Spleen (tissue), 13 donors: ENCODE measurements at places on chromosomes 12 and 14. TPM values are rescaled to one million over a fixed set of nuclear protein-coding genes. Genes with fewer than 3 reads are reported as not detected.

GRCh38 chr12:32120419-32120818 lies 13.8 kb downstream of the BICD1 start:
- no peak for DNase-seq

The NFKBIA gene
- 482 TPM for total RNA-seq

The SELPLG gene
- total RNA-seq, result 68.4 TPM

GRCh38 chr14:67999705-68000384 lies 180.3 kb downstream of the RAD51B start:
- DNase-seq, result no peak

The LIN7A gene
- total RNA-seq, result 12.0 TPM

DNA sequence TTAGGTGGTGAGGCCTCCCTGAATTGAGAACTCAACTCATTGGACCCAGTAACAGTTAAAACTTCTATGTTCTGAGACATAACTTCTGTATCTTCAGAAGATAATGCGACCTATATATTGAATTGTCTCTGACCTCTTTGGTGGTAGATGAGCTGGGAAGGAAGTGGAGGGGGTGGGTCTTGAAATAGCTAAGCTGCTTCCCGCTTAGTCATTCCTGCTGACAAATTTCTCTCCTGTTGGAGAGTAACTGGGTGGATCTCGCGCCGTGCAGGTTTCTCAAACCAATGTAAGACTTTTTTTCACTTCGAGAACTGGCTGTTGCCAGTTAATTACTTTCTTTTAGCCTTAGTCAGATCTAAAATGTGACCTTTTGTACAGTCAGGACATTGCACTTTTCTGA lies 100.8 kb downstream of the PPHLN1 start:
- no peak for DNase-seq

The REP15 gene
- total RNA-seq, result 4.2 TPM

DNA sequence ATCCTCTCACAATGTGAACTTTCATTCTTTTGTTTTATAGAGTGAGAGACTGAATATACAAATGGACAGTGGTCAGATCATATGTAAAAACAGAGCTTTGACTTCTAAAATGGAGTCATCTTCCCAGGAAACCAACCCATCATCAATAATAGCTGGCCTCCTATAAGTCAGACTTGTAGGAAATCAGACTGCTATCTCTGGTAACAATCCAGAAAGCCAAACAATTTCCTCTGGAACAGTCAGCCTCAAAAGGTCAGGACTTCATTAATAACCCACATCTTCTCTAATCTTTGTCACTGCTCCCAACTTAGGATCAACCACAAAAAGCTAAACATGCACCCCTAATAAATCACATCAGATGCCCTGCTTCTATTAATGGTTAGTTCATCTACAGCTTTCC lies 227.9 kb upstream of the G2E3 start:
- DNase-seq, result no peak

GRCh38 chr12:91974541-91975085 lies 171.0 kb downstream of the BTG1 start:
- no peak for DNase-seq

DNA sequence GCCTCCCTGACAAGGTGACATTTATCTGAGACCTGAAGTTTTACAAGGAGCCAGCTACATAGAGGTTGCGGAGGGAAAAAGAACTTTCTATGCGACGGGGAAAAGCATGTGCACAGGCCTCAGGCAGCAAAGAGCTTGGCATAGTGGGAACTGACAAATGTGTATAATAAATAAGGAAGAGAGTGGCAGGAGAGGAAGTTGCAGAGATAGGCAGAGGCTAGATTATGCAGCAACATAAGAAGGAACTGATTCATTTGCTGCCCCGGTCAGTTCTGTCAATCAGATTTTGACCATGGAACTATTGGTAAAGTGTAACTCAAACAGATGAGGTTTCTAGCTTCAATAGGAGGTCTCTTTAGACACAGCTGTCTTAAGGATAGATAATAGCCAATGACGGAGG lies 33.7 kb upstream of the RIC8B start:
- no peak for DNase-seq

DNA sequence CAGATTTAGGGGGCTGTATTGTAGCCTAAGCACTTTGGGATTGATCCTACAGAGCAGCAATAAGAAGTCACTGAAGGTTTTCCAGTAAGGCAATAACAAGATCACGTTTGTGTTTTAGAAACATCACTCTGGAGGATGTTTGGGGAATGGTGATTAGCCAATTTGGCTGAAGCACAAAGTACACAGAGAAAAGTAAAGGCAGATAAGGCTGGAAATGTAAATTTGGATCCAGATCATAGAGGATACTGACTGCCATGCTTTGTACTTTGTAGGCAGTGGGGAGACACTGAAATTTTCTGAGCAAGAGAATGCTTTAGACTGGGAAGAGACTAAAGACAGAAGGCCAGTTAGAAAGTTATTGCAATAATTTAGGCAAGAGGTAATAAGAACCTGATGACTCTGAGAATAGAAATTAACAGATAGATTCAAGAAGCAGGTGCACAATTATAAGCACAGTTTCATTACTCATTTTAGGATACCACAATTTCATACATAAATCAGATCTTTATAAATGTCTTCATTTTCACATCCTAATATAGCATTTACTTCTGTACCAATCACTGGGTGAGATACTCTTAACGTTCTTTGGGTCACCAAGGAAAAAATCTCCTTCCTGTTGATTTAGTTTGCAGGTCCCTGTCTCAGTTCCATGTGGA lies 314.5 kb upstream of the GARIN6 start:
- no peak for DNase-seq

DNA sequence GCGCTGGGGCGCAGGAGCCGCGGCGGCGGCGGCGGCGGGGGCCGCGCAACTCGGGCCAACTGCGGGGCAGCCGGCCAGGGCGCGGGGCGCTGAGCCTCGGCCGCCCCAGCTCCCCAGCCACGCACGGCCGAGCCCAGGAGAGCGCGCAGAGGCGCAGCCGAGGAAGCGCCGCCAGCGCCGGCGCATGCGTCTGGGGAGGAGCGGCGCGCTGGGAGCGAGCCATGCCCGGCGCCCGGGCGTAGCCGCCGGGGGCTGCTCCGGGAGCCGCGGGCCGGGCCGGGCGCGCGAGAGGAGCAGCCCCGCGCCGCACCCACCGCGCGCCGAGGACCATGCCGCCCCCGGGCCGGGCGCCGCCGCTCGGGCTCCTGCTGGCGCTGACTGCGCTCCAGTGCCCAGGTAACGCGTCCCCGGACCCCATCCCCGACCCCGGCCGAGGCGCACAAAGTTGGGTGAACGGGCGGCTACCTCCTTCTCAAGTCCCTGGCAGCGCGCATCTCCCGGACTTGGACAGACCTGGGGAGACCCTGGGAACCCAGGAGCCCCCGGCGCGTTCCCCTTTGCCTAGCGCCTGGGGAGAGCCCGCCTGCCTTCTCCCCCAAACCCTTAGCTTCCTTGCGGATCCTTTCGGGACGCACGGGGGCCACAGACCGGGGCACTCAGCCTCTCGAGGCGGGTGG lies 121.4 kb downstream of the AACS start:
- no peak for DNase-seq

DNA sequence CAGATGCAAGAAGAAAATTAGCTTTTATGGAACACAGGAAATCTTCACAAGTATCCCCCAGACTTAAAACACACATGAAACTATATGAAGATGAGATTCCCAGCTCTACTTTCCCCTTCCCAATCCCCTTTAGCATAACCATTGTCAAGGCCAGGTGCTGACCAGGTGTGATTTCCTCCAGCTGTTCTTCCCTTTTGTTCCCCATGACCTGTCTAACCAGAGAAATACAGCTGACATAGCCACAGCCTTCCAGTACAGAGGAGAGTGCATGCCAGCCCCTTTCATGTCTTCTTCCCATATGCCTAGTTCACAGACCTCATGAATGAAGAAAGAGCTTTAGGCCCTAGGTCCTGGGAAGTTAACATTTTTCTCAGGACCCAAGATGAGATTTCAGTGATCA lies 43.5 kb upstream of the FKBP4 start:
- no peak for DNase-seq

The GPR132 gene
- 21.7 TPM for total RNA-seq

DNA sequence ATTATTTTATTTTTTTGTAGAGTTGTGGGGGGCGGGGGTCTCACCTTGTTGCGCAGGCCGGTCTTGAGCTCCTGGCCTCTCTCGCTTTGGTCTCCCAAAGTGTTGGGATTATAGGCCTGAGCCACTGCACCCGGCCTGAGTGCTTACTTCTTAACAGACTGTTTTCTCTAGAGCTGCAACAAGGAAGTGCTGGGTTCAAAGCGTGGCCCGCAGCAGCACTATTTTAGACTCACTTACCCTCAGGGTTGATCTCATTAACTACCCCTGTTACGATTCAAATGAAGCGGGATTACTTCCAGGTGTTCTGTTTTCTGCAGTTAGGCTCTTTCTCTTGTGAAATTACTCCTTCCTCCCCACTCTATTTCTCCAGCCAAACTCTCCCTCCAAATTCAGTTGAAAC lies 8.7 kb downstream of the A2ML1 start:
- DNase-seq, result no peak

The KIF26A gene
- 8.6 TPM for total RNA-seq

The MAP1LC3B2 gene
- total RNA-seq, result 1.8 TPM

The ACOT4 gene
- 1.1 TPM for total RNA-seq

The EML5 gene
- 3.8 TPM for total RNA-seq

DNA sequence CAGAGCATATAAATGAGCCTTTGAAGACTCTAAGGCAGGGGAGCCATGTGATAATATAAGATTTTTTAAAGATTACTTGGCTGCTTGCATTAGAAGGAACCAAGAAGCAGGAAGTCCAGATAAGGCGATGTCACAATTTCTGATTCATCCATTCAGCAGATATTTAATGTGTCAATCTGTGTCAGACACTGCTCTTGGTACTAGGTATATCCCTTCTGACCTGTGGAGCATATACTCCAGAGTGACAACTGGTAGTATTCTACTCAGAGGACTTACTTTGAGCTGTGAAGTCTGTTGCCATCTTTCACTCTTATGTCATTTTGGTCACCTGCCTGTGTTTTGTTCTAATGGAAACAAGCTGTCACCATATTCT lies 10.7 kb downstream of the EID3 start:
- no peak for DNase-seq

The CSRP2 gene
- 15.5 TPM for total RNA-seq

The LALBA gene
- total RNA-seq, result not detected

GRCh38 chr12:90229407-90230170 lies 521.0 kb upstream of the ATP2B1 start:
- no peak for DNase-seq

- DNase-seq, result no peak
Measured at GRCh38 chr12:96548384-96548783, 59.0 kb downstream of the CFAP54 start.

DNA sequence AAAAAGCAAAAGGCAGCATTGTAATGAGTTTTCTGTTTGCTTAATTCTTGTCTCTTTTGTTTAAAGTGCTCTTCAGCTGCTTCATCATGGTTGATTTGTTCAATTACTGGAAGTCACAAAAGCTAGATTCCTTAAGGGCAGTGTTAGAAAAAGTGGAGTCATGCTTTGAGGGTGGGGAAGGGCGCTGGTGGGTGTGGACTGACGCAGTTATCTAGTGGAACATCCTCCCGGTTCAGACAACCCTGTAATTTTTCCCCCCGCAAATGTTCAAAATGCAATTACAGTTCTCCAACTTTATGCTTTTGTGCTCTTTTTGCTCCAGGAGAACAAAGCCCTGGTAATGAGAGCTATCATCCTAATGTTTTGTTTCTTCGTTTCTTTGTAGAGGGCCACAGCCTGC lies 2.1 kb downstream of the AKAP6 start:
- DNase-seq, result no peak

- DNase-seq, result no peak
Measured at GRCh38 chr14:64637735-64638473, 66.3 kb upstream of the PLEKHG3 start.

- DNase-seq, result peak; percentile 82
Measured at GRCh38 chr12:113245695-113246477, 24.6 kb downstream of the TPCN1 start.

The TSPAN31 gene
- total RNA-seq, result 91.8 TPM

The SMIM41 gene
- total RNA-seq, result 1.3 TPM

GRCh38 chr14:76432827-76433752 lies 57.2 kb downstream of the ESRRB start:
- no peak for DNase-seq

DNA sequence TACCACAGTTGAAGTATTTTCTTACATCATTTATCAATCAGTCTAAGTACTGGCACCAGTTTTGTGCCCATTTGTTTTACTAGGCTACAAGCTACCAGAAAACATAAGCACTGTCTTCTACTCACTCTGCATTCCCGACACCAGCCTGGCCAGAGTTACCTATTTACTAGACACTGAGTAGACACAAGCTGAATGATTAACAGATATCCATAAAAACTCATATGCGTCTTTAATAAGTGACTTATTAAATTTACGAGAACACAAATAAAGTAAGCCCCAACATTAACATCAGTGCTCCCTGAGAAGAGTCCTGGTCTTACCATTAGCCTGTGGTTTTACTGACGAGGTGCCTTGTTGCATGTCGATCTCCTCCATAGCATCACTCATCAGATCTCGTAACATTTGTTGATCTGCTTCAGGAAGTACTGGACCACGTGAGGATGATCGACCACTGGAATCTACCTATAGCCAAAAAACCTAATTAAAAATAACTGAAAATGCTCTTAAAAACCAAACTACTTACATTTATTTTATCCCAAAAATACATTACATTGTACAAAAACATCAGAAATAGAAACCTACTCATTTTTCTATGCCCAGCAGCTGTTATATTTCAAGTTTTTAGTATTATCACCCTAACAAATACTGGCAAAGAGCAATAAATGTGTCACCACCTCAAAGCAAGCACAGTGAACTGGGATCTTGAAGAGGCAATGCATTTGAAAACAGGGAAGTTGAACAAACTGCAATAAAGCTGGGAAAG lies 53.3 kb downstream of the BDKRB1 start:
- DNase-seq, result no peak

DNA sequence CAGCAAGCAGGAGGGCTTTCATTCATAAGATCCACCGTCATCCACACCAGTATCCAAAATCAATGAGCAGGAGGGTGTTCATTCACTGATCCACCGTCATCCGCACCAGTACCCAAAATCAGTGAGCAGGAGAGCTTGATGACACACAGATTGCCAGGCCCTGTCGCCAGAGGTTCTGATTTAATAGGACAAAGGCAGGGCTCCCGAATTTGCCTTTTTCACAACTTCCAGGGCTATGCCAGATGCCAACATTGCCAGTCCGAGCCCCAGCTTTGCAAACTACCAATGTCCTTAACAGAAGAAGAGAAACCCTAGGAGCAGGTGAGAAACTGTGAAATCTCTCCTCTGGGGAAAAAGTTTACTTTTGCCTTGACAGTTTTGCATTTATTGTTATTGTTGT lies 115.0 kb downstream of the SLC15A4 start:
- DNase-seq, result no peak

The LRRK2 gene
- total RNA-seq, result 62.2 TPM

DNA sequence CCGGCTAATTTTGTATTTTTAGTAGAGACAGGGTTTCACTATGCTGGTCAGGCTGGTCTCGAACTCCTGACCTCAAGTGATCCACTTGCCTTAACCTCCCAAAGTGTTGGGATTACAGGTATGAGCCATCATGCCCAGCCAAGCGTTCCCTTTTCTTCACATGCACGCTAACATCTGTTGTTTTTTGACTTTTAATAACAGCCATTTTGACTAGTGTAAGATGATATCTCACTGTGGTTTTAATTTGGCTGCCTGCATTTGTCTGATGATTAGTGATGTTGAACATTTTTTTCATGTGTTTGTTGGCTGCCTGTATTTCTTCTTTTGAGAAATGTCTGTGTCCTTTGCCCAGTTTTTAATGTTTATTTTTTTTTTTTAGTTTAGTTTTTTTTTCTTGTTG lies 10.2 kb upstream of the YARS2 start:
- no peak for DNase-seq

The DTD2 gene
- 15.1 TPM for total RNA-seq
